ENCODE measurements at places on chromosomes 1 and 21.

GRCh38 chr1:59452559-59452958, 155.7 kb downstream of the FGGY start:
- DNase-seq = no peak

- no peak for DNase-seq
Observed at GRCh38 chr21:29382030-29382654, 83.4 kb downstream of the BACH1 start.

DNA sequence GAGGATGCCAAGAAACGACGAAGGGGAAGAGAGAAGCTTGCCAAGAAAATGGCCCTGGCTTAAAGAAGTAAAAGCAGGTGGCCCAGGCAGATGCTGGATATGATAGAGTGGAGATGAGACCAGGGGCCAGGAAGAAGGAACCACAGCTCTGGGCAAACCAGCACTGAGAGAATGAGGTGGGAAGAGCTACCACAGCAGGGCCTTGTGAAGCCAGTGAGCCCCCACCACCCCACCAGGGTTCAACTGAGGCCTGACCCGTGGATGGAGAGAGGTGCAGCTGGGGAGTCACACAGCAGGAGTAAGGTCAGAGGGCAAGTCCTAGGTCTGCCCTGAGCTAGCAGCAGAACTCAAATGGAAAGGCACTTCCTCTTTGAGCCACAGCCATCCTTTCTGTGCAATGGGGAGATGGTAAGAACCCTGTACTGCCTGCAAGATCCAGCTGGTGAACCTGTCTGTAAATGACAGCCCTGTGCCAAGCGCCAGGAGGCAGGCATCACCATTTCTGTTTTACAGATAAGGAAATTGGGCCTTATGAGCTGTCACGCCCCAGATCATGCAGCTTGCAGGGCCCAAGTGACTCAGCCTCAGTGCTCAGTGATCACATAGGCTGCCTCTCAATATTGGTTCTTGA, 8.5 kb downstream of the SH3BGRL3 start:
- peak; percentile 41 for DNase-seq

DNA sequence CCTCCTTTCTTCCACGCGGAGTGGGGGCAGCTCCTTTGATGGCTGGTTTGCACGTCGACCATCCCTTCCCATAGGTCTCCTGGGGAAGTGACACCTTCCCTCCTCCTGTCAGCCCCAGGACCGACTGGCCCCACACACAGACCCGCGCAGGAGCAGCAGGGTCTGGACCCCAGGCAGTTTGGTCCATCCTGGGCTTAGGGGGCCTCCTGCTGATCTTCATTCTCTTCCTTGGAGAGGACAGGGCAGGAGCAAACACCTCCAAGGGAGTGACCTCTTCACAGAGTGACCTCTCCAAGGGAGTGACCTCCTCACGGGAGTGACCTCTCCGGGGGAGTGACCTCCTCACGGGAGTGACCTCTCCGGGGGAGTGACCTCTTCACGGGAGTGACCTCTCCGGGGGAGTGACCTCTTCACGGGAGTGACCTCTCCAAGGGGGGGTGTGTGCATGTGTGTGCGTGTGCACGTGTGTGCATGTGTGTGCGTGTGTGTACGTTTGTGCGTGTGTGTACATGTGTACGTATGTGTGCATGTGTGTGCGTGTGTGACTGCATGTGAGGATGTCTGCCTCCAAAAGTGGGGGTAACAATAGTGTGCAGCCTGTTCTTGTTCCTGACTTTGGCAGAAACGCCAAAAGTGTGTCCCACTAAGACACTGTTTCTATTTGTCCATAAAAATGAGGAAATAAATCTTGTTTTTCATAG, 29.8 kb downstream of the COL6A1 start:
- DNase-seq = no peak
